ENCODE measurements at places on chromosomes 2 and 18.

- no peak for DNase-seq
Measured at GRCh38 chr18:35410561-35410960, 33.4 kb upstream of the ZNF396 start.

GRCh38 chr2:226771067-226771466 lies 28.6 kb downstream of the IRS1 start:
- DNase-seq, result no peak

- DNase-seq, result no peak
Measured at GRCh38 chr2:39265315-39265714, 21.5 kb upstream of the CDKL4 start.

DNA sequence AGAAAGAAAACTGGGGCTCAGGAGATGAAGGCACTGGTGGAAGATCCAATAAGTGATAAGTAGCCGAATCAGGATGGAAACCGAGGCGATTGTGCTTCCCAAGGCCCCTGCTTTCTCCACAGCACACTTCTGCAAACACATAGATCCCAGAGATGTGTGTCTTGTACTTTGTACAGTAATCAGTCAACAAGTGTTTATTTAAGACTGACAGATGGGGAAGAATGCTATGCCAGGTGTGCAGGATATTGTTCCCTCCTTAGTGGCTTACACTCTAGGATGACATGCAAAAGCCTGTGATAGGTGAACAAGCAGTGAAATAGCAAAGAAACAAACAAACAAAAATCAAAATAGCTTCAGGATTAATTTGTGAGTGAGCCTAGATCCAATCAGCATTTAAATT lies 116.6 kb downstream of the ACTR3 start:
- no peak for DNase-seq

- peak; percentile 61 for DNase-seq
Measured at GRCh38 chr2:96315400-96316071, 9.6 kb upstream of the ITPRIPL1 start.

DNA sequence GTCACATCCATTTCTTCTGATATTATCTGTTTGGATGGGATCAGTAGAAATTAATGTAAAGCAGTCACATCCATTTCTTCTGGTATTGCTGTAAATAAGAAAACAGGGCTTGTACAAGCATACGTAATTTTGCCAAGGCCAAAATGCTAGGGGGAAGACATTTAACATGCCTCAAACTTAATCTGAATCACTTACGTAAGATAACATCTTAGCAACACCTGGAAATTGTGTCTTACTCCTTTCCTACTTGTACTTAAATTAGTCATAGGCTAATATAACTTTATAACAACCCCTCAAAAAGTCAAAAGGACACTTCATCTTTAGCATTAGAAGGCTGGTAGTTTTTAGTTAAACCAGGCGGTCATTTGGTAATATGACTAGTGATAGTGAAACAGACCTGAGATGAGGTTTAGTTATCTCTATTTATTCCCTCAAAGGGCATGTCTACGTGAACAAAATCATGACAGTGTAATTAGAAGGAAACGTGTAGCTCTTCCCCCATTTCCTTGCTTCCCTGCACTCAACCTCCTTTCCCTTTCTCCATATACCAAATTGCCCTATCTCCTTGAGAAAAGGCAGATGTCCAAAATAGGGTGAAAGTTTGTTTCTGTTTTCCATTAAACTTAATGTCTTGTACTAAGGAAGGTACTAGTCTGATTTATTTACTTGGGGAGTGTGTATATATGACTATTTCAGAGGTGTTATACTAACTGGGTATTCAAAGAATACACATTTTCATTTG lies 99.3 kb upstream of the FZD5 start:
- DNase-seq, result no peak

GRCh38 chr2:230134496-230135129 lies 65.9 kb upstream of the SLC16A14 start:
- DNase-seq, result peak; percentile 37

Data from AML-193 (cell line).